ENCODE measurements at places on chromosomes 3 and 15.

GRCh38 chr3:196115678-196116083, 33.8 kb upstream of the TFRC start:
- peak; percentile 28 for DNase-seq

- no peak for DNase-seq
Measured at GRCh38 chr15:56736881-56737707, 3.8 kb upstream of the ZNF280D start.

DNA sequence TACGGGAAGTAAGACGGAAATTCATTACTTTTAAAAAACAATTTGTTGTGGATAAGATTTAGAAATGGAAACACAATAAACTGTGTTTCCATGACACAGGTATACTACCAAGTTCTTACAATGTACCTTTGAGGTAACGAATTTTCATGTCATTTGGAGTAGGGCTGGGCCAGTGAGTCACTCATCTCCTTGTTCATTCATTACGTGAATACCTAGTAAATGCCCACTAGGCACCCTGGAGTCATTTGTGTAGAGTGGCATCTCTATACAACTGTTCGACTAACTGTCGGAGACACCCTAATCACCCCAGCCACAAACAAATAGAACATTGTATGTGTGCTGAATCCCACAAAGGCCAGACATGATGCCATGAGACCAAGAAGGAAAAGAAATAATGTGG, 94.8 kb downstream of the IGF1R start:
- no peak for DNase-seq

DNA sequence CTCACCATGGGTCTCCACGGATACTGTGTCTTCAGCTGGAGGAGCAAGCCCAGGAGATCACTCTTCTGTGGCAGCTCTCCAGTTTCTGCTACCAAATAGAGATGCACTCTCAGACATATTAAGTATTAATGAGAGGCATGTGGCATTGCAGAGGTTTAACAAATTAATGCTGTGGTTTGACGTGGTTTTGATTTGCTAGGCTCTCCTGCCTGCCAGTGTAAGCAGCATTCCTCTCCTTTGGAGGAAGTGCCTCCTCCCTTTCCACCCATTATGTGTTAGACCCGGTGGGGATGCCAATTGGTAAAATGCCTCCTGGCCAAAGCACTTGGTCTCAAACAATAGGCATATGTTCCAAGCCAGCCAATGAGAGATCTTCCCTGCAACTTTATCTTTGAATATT, 124.8 kb downstream of the MYLK start:
- no peak for DNase-seq

GRCh38 chr15:53670701-53671100, 88.8 kb downstream of the WDR72 start:
- DNase-seq: no peak

DNA sequence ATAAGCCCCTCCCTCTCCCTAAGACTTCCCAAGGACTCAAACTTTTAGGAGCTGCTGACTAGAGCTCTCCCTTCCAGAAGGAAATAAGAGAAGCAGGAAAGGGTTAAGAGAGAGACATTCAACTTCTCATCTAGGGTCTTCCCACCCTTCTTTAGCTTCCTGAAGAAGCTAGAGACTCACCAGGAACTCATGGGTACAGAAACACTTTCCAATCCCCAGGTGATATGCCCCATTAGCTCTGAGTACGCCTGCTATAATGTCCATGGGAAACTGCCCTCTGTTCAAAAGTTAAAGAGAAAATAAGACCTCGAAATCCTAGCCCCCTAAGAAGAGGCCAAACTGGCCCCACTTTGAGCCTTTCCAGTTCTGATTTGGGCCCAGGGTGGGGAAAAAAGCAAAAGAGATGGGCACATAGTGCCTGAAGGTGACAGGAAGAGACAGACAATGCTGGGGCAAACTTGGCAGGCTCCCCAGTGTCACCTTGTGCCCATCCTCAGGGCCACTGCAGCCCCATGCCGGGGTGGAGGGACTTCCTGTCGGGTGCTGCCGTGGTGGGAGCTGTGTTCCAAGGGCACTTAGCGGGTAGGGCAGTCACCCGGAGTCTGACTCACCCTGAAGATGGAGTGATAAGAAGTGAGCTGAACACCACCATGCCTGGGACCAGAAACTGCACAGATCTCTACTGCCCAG, 29.5 kb downstream of the CCDC12 start:
- DNase-seq: peak; percentile 20

Measured in suppressor macrophage treated with lipopolysaccharide for 1 hour (primary cell).